ENCODE measurements at places on chromosomes 12 and 14.

- DNase-seq, result no peak
Measured at GRCh38 chr12:92337128-92337527, 191.5 kb upstream of the BTG1 start.

DNA sequence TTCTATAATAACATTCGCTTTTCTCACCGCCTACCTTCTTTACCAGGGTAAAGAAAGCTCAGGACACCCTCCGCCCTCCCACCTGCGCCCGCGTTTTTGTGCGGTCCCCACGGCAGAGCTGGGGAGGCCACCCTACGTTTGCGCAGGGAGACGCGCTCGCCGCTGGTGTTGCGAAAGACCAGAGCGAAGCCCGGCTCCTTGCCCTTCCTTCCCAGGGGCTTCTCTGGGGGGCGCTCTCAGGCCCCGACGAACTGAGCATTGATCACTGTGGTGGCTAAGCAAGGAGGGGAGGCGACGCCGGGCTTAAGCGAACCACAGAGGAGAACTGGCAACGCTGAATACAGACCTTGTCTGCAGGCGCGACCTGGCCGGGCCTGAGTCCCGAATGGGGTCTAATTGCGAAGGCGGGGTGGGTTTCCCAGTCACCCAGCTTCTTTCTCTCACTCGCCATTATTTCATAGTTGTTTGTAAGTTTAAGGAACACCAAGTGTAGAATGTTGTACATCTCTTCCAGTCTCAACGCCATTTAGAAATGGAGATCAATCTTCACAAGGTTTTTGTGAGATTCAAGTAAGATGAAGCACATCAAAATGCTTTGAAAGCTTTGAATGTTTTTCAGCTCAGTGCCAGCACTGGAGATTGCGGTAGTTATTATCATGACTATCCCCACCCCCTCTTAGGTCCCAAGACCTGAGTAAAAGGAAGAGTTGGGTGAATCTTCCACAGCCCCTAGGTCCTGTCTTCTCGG lies 1.7 kb upstream of the NKX2-1 start:
- no peak for DNase-seq

GRCh38 chr12:262113-262512 lies 523 bp downstream of the SLC6A13 start:
- DNase-seq, result no peak

DNA sequence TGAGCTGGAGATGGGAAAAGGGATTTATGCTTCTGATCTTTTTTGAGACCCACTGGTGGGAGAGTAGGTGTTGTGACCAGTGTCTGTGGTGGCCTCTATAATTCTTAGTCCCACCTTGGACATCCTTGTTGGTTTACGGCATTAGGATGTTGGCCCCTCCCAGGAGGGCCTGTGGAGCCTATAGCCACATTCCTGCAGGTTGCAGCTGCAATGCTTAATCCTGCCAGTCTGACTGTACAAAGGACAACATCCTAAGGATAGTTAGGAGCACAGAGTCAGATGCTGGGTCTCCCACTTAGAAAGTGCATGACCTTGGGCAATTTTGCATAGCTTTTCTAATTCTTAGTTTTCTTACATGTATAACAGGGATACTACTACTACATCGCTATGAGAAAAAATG lies 150.9 kb upstream of the SLC38A2 start:
- DNase-seq, result no peak

DNA sequence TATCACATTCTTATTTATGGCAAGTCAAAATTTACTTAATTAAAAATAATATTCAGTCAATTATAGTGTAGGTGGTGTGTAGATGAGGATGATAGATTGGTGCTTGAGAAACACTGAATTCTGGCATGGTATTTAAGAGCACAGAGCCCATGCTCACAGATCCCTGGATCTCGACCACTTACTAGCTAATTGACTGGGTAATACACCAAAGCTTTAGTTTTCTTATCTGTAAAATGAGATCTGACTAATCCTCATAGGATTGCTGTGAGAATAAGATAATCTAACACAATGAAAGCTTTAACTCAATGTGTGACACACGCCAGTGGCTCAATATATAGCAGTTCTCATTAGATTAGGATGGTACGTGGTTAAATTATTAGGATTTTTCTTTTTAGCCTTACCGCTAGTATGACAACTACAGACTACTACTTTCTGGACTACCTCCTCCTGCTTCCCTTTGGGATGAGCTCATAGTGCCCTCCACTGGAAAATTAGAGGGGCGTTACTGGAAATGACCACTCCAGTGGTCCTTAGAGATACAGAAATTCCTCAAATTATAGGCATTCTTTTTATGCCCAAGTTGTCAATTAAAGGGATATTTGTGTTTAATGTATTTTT lies 482.8 kb upstream of the TBX3 start:
- no peak for DNase-seq

- no peak for DNase-seq
Measured at GRCh38 chr14:93034671-93034994, 81.1 kb downstream of the ITPK1 start.

GRCh38 chr12:130240831-130241590 lies 78.7 kb downstream of the FZD10 start:
- no peak for DNase-seq

DNA sequence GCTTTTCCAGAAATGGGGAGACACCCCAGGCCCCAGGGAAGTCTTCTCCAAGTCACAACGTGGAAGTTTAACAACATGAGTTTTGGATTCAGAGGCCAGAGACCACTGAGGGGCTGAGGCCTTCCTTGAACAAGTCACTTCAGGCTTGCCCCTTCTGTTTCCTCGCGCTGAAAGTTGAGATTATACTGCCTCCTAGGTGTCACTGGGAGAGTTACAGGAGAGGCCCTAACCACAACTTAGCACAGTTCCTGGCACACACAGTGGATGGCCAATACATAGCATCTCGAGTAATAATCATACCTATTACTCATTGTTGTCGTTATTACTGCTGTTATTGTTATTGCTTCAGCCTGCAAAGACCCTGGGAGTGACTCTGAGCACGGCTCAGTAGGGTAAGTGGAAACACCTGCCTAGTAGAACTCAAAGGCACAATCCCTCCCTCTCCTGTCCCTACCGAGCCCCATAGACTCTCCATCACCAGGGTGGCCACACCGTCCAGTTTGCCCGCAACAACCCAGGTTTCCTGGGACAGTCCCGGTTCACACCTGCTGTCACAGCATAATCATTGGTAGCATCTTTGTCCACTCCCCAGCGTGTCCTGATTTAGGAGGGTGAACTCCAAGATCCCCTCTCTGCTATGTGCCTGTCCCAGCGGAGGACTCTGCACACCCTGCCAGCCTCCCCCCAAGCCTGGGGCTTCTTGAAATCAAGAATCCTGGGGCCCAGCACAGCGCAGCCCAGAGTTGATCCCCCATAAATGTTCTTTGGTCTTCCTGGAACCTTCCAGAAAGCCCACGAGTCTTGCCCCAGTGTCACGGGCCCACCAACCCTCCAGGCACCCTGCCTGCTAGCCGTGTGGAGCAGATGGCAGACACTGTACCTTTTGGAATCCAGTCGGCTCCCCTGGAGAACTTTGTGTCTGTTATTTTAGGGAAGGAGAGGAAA lies 85.0 kb downstream of the SYNE3 start:
- DNase-seq, result peak; percentile 24

DNA sequence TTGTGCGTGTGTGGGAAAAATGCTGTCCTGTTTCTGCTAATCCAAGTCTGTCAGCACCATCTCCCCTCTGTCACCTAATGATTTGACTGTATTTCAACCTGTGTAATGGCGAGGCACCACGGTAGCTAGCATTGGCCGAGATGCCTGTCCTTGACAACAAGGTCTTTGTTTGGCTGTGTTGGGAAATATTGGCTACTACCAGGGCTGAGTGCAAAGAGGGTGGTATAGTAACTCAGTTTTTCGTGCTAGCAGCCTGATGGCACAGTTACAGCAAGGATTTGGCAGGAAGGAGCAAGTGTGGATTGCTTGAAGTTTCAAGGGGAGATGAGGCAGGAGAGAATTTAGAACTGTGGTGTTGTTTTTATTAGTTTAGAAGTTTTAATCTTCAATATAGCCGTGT lies 440.3 kb upstream of the RGS6 start:
- DNase-seq, result no peak

GRCh38 chr12:10720974-10721650 lies 2.0 kb downstream of the YBX3 start:
- no peak for DNase-seq

- no peak for DNase-seq
Measured at GRCh38 chr14:81392052-81392451, 8.1 kb downstream of the STON2 start.

GRCh38 chr14:57199921-57200320 lies 68.8 kb downstream of the EXOC5 start:
- no peak for DNase-seq

All from endothelial cell (in vitro differentiated cells).